ENCODE measurements at places on chromosomes 12 and 14.

GRCh38 chr14:90096566-90096965, 34.8 kb downstream of the KCNK13 start:
- no peak for DNase-seq

GRCh38 chr12:116784238-116784612, 46.1 kb downstream of the RNFT2 start:
- DNase-seq: peak; percentile 17

GRCh38 chr12:8590842-8591545, 21.7 kb downstream of the AICDA start:
- no peak for DNase-seq

DNA sequence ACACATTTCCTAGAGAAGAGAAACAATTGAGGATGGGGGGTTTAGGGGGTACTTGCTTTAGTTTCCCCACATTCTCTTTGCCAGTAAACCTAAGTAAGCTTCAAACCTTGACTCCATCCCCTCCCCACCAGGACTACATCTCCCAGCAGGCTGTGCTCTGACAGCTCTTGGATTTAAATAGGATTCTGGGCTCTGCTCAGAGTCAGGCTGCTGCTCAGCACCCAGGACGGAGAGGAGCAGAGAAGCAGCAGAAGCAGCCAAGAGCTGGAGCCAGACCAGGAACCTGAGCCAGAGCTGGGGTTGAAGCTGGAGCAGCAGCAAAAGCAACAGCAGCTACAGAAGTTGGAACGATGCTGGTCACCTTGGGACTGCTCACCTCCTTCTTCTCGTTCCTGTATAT, 20.6 kb downstream of the RDH12 start:
- DNase-seq: no peak

DNA sequence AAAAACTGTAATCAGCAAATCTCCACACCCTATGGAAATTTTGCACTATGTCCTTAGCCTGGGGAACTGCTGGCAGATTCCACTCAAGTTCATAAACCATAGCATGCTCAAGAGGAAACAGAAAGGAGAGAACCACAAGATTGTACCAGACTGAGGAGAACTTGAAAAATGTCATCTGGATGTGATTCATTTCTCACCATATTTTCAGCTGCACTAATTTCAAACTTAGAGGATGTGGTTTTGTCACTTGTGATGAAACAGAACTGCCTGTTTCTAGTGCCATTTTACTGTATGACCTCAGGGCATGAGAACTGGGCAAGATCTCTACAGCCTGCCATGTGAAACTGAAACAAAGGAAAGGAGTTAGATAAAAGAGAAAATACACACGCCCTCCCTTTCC, 1493.1 kb upstream of the FLRT2 start:
- no peak for DNase-seq

- no peak for DNase-seq
Measured at GRCh38 chr12:111645433-111645832, 40.3 kb downstream of the BRAP start.

DNA sequence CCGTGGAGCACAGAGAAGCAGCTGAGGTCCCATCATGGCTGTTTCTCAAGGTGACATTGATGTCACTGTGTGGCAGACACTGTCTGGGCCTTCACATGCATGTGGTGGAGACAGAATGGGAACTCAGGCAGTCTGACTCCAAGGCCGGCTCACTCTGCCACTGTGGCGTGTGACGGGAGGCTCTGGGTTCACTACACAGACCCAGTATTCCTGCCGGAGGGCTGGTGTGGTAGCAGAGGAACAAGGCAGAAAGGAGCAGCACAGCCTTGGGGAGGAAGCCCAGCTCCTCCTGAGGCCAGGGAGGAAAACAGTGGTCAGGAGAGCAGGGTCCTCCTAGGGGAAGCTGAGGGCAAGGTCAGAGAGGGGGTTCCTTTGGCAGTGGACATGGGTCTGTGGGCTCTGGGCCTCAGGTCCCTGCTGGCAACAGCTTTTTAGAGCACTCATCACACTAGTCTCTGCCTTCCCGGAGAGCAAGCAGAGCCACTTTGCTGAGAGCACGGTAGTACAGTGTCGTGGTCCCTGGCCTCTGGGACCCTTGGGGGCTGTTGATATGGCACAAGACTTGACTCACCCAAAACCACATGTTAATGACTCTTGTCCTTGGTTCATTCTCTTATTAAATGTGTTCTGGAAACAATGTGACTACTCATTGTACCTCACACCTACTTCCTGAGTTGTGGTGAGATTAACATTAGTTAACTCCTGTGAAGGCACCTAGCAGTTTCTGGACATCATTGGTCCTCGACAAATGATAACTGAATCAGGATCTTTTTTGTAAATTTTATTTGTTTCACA, 21.3 kb downstream of the DCAF4 start:
- no peak for DNase-seq

GRCh38 chr14:24964591-24964990, 85.4 kb downstream of the STXBP6 start:
- no peak for DNase-seq

- no peak for DNase-seq
Measured at GRCh38 chr14:29895591-29896083, 32.0 kb downstream of the PRKD1 start.

DNA sequence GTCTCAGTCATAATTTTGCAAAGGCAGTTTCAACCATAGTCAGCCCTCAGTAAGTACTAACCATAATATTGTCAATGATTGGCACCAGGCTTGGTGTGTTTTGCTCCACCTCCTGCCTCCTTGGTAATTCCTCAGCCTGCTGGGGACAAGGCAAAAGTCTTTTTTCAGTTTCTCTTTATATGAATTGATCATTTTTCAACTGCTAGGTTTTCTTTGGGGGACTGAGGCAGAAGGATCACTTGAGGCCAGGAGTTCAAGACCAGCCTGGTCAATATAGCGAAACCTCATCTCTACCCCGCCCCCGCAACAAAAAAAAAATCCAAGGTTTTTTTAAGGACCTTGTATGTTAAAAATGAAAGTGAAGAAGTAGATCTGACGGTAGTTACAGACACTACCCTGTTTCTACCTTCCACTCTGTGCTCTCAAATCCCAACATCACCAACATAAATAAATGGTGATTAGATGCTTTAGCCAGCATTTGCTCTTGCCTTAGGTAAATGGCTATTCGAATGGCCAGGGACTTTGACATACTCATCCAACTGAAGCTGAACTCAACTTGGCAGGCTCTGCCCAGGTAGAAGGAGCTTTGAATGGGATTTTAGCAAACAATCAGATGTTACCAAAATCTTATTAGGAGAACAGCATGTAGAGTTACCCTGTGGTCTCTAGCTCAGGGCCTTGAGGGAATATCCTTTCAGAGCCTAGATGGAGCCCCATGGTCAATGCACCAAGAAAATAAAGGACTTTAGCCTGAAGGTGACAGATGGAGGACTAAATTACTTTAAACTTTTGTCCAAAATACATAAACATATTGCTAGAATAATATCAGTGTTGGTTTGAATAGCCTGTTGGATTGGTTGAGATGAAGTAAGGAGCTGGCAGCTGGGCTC, 126.9 kb upstream of the AMIGO2 start:
- no peak for DNase-seq

- no peak for DNase-seq
Measured at GRCh38 chr14:81398196-81398891, 1.8 kb downstream of the STON2 start.
